ENCODE measurements at places on chromosomes 2 and 18.

- no peak for DNase-seq
Measured at GRCh38 chr2:134148172-134148571, 105.7 kb upstream of the MGAT5 start.

- no peak for DNase-seq
Measured at GRCh38 chr18:4453874-4454536, 1.1 kb downstream of the DLGAP1 start.

DNA sequence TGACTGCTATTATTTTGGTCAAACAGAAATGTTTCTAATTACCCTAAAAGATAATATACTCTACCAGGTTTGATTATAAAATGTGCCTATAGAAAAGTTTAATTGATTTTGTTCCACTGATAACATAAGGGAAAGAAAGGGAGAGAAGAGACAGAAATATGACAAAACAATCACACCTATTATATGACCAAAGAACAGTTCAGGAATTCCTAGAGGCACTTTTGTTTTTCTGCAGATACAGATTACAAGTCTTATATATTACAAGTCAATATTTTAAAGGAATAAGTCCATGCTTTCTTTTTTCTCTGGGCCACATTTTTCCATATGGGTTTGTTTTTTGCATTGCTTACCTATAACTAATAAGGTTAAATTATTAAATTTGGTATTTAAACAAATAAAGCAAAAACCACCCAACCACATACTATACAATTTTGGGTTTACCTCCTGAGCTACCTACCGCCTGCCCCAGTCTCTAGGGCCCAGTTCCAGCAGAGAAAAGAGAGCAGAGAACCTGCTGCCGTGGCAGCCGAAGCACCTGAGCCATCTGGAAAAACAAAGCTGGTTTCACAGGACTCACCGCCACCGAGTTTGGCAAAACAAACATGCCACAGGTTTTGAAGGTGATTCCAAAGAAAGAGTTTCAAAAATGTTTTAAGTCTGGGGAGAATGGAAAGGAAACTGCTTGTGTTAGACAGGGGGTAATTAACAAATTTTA lies 92.1 kb downstream of the DYM start:
- no peak for DNase-seq

DNA sequence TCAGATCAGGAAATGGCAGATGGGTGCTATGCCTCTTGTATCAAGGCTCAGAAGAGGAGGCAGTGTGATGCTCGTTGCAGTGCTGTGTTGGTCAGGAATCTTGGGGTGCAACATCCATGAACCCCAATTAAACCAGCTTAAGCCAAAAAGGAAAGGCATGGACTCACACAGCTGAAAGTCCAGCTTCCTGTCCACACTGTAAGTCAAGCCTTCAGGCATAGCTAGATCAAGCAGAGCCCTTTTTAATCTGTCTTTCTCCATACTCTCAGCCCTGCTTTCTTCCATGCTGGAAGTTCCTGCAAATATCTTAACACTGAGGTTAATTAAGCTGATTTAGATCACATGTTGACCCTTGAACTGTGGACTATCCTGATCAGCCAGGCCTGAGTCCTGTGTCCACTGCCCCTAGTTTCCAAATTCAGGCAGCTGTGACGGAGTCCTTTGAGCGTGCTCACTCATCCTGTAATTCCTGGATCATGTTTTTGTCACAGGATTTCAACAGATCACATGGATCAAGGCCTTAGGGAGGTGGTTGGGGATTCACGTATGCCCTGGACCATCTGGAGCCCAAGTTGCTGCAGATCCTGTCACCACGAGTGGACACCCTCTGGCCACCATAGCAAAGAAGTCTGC lies 4.5 kb upstream of the C2orf74 start:
- DNase-seq = no peak

DNA sequence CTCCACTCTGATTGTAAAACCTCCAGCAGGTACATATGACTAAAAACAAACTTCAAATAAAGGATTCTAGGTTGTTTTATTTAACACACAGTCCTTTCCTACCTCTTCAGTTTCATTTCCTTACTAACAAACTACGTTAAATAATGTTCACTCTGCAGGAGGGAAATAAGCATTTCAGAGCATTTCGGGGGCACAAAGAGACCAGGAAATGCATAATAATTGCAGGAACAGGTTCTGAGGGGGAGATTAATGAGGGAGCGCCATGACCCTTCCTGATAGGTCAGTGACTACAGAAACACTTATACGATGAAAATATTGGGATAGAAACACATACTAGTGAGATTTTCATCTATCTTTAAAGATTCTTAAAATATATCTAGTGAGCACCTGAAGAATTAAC lies 416.6 kb downstream of the NRXN1 start:
- DNase-seq = no peak

- no peak for DNase-seq
Measured at GRCh38 chr18:57660961-57661360, 39.3 kb upstream of the NARS1 start.

GRCh38 chr2:168519534-168520308 lies 63.6 kb downstream of the CERS6 start:
- no peak for DNase-seq

GRCh38 chr2:210132239-210132638 lies 39.0 kb downstream of the KANSL1L start:
- DNase-seq = no peak

DNA sequence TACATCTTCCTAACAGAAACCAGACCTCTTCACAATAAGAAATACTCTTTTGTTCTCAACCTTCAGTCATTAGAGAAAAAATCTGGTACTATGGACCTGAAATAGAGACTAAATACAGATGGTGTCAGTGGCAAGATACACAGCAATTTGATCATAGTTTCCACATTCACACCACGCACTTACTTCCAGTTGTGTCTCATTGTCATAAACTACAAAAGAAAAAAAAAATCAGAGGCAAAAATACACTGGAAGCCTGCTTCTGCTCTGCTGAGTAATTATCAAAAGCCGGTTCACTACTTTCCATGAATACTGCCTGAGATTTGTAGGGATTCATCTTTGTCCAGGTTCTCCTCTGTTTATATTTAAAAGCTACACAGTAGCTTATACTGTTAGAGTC lies 182.6 kb downstream of the PID1 start:
- DNase-seq = no peak

- no peak for DNase-seq
Measured at GRCh38 chr2:134290358-134290757, 36.5 kb downstream of the MGAT5 start.

DNA sequence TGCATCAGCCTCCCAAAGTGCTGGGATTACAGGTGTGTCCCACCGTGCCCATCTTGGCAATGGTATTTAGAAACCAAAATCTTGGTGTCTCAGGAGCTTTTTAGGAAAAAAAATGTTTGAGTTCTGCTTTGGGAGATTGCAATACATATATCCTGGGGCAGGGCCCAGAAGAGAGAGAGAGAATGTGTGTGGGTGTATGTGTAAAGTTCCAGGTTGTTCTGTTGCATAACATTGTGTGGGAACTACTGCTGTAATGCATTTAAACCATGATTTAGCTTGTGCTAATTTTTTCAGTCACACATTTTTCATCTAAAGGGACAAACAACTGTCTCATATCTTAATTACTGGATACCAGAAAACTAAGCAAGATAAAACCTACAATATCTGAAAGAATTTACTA lies 70.8 kb upstream of the NABP1 start:
- DNase-seq = no peak

DNA sequence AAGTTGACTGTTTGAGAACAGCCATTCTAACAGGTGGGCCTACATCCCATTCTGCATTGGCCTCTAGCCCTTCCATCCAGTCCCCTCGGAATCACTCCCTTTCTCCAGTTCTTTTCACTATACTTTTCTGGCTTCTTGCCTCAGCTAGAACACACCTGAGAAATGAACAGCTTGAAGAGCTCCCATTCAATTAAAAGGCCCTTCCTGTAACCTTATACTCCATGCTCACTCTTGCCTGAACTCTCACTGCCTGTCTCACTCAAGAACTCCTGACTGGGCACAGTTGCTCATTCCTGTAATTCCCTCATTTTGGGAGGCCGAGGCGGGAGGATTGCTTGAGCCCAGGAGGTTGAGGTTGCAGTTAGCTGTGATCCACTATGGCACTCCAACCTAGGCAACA lies 23.6 kb downstream of the CHRNA1 start:
- no peak for DNase-seq

DNA sequence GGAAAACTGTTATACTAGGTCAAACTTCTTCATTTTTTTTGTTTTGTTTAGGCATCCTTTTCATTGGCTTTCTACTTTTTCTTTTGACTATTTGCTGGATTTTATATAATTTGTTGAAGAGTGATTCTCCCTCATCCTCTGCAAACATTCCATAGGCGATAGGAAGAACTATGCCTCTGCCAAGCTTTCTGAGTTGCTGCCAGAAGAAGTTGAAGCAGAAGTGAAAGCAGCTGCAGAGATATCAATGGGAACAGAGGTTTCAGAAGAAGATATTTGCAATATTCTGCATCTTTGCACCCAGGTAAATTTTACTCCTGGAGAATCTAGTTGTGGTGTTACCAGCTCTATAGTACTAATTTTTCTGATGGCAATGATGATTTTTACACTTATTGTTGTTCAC lies 25.4 kb downstream of the NOP58 start:
- no peak for DNase-seq

DNA sequence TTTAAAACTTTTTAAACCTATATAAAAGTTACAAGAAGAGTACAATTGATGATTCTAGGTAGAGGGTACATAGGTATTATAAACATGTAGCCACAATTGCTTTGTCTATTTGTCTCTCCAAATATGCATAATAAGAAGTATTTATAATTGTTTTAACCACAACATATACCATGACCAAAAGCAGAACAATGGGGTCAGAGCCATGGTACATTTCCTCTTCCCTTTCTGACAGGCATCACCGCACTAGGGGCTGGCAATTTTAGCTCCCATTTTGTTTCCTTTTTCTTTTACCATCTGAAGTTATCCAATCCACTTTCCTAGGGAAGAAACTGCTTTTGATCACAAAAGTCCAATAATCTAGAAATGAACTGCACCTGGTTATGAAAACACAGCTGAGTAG lies 49.3 kb downstream of the TMX3 start:
- DNase-seq = no peak

DNA sequence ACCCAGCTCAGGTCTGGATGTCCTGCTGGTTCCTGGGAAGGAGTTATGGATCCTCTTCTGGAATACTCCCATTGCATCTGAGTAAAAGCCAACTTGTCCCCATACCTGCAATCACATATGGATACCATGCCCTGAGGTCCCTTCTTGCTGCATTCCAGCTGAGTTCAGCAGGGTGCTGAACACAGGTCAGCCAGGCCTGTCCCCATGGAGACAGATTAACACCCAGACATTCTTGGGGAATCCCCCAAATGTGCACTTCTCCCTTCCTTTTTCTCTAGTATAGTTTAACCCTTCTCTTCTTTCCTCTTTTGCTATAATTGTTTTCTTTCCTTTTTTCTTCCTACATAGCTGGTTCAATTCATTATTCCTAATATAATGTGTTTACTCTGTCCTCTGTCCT lies 799.6 kb upstream of the HS6ST1 start:
- no peak for DNase-seq

DNA sequence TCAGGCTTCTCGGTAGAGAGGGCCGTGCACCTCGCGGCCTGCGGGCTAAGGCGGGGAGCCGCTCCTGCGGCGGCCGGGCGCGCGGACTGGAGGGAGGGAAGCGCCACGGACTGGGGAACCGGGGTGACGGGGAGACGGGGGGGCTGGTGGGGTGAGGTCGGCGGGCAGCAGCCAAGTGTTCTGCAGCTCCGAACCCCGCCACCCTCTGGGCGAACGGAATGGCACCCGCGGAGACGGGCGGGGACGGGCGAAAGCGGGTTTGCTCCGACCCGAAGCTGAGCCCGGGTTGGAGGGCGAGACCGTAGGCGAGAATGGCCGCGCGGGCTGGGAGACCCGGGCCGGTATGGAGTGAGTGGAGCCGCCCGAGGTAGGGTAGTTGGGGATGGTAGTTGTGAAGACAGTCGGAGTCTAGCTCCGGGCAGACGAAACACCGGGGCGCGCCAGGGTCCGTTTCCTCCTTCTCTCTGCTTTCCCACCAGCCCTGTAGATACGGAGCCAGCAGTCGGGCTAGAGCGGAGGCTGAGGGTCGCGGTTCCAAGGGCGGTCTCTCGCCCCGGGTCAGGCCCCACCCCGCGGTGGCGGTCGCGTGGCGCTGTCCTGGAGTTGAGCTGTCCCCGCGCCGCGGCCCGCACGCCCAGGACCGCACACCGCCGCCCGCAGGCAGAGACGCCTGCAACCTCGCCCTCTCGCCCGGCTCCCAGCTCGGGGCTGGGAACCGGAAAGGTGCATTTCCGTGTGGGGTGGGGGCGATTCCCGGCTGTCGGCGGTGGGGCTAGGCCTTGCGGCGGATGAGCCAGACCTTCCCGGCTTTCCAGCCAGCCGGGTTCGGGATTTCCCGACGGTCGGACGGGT lies 160.3 kb upstream of the SIX2 start:
- DNase-seq = no peak

DNA sequence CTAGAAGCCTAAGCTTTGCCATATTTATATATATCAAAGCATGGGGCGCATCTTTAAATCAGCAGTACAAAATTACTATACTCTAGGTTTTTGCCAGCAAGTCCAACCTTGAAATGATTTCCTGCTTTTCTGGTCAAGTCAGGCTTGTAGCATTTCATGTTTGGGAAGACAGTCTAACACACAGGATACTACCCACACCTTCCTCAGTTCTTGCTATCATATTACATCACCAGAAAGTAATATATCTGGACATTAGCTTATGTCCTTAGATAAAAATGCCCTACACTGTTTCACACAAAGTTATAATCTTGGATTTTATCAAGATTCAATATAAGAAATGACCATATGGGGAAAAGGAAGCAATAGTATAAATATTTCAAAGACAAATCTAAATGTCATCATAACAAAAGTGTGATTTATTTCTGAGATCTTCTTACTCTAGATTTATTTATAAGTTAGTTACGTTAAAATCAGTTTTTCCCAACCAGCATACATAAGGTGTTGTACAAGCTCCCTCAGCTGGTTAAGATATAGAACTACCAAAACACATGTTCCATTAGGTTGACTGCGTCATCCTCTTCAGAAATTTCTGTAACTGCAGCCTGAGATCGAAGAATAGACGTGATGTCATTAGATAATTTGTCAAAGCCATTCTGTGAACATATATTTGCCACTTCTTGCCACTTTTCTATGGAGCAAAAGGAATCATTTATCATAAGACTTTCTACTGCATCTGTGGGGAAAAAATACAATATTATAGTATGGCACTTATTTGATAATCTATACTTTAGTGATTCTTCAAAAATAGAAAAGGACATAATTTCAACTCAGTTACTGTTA lies 56.6 kb downstream of the CLHC1 start:
- no peak for DNase-seq

- no peak for DNase-seq
Measured at GRCh38 chr2:195470622-195471021, 186.4 kb upstream of the SLC39A10 start.

GRCh38 chr2:183063083-183063482 lies 15.5 kb upstream of the DUSP19 start:
- no peak for DNase-seq

GRCh38 chr18:42365591-42365990 lies 410.6 kb downstream of the PIK3C3 start:
- no peak for DNase-seq

GRCh38 chr2:71555798-71556454 lies 102.6 kb downstream of the DYSF start:
- DNase-seq = no peak
